ENCODE measurements at places on chromosomes 2 and 18.

DNA sequence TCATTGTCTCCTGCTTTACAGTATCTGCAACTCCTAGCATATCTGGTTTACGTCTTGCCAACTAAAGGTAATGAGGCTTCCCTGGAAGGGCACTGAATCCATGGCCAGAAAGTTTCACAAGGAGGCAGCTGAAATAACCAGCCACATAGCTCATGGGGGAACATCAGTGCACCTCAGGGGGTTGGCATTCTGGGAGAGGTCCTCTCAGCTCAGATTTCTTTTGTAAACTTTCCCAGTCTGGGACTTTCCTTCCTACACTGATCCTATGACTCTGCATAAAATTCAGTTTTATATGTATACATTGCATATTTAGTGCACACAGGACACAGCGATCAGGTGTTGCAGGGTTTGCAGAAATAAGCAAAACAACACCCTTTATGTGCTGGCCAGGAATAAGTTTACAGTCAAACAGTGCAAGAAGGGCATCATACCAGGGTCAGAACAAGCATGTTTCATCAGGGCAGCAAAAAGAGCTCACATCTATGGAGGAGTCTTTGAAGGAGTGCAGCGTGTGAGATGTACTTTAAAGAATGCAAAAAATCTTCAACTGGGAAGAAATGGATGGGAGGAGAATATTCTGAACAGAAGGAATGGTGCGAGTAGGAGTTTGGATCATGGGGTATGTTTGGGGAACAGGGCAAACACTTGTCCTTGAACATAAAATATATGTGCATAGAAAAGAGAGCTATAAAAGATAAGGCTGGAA lies 240.6 kb upstream of the RAB12 start:
- no peak for DNase-seq

- no peak for DNase-seq
Measured at GRCh38 chr18:6649421-6650126, 79.9 kb upstream of the ARHGAP28 start.

DNA sequence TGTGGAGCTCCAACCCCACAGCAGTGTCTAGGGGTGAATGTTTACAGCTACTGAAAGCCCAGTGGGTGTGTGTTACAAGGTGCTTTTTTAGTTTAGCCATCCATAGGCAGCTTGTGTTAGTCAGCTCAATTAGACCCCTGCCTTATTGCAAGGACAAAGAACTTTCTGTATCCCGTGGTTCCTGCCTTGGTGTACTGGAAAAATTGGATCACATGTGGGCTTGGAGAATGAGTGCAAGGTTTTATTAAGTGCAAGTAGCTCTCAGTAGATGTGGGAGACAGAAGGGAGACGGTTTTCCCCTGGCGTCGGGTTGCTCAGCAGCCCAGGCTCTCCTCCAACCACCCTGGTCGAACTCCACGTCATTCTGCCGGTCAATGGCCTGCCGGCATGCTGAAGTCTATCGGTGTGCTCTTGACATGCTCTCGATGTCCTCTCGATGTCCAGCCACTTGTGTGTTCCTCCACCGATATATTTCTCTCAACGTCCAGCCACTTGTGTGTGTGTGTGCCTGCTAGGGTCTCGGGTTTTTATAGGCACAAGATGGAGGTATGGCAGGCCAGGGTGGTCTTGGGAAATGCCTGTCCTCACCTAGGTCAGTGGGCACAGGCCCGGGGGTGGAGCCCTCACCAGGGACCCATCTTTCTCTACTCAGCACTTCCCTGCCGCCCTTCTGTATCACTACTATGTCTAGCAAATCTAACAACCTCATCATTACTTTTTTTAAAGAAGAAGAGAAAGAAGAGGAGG lies 13.8 kb downstream of the FANCL start:
- no peak for DNase-seq

DNA sequence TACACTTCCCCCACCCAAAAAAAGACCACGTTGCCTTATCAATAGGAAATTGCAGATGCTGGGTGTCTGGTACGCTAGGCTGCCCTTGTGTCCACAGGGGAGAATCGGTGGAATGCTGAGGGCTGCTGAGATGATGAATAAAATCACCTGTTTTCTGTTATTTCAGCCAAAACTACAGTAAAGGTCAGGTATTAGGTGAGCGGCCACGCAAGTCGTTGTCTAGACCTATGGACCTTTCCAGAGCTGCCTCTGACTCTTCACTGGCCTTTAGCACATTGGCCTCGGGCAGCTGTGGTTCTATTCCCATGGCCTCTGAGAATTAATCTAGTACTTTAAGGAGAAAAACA lies 89.6 kb downstream of the MTCL1 start:
- no peak for DNase-seq

GRCh38 chr18:35920623-35921022 lies 51.9 kb upstream of the RMP24 start:
- no peak for DNase-seq

DNA sequence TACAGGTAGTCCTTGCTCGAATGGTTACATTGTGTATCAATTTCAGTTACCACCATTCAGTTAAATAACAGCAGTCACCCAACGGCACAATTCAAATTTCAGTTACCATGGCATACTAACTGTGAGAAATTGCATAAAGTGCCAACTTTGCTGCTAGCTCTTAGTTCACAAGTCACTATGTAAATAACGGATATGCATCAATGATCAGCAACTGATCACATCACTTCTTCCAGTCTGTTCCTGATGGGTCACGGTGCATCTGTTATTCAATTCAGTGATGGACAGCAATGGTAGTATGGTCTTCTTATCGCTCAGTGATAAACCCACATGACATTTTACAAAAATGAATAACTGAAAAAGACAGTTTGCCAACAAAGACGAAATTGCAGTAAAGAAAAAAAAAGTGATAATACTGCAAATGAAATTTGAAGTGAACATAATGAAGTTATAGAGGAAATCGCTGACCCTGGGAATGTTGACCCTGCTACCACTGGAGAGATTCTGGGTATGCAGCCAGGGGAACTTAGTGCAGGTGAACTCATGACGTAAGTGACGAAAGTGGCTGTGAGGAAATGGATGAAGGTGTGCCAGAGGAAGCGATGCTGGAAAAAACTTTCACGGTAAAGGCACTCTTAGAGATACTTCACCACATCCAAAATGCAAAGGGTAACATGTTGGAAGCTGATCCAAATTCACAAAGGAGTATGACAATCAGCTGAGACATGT lies 25.9 kb upstream of the RAPGEF4 start:
- no peak for DNase-seq

GRCh38 chr2:132897111-132897510 lies 227.1 kb upstream of the LYPD1 start:
- DNase-seq: no peak

DNA sequence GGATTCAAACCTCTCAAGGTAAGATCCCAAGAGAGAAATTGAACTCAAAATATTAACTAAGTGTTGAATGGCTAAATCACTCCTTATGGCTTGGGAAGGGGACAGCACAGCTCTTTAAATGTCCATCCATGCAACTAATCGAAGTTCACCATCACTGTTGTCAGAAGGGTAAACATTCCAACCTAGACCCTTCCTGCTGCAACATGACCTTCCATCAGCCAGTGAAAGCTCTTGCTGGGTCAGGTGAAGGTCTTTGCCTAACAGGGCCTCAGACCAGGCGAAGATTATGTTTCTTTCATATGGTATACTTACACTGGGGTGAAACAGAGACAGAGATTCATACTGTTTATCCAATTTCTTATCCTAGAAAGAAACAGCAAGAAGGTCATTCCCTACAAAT lies 16.4 kb downstream of the IAH1 start:
- no peak for DNase-seq

- DNase-seq: peak; percentile 4
Measured at GRCh38 chr2:76958749-76959148, 563.4 kb downstream of the LRRTM4 start.

GRCh38 chr18:57837917-57838548 lies 34.9 kb upstream of the ATP8B1 start:
- no peak for DNase-seq

GRCh38 chr18:39302481-39302880 lies 1736.9 kb upstream of the CELF4 start:
- DNase-seq: no peak

- peak; percentile 91 for DNase-seq
Measured at GRCh38 chr18:26429535-26430226, 118.7 kb downstream of the KCTD1 start.

GRCh38 chr2:240465765-240466578 lies 30.5 kb downstream of the GPC1 start:
- DNase-seq: peak; percentile 6

- peak; percentile 47 for DNase-seq
Measured at GRCh38 chr2:74146929-74147726, 584 bp downstream of the BOLA3 start.

DNA sequence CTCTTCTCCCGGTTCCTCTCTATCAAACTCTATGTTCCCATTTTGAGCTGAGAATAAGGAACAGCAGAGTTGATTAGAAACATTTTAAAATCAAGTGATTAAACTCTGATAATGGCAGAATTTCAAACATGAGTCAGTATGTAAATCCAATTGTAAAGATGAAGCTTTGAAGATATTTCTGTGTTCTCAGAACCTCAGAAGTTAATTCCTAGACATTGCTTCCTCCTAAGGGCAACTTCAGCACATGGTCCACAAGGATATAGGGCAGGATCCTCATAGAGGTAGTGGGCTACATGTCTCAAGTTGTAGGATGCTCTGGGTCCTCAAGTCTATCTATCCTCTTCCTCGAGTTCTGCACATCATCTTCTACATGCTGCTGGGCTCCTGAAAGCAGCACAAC lies 46.3 kb downstream of the QPCT start:
- no peak for DNase-seq

DNA sequence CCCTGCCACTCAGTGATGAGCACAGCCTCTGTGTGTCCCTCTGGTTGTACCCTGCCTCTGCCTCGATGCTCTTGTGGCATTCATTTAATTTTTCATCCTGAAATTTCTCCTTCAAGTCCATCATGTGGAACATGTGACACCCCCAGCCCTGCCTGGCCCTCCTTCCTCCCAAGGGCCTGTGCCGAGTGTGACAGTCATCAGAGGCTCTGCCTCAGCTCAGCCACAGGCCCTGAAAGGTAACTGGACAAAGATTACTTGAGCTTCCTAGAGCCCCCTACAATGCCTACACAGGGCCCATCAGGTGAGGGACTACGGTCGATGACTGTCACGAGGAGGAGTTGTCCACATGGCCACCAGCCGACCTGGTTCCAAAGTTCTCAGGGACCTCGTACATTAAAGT lies 75.1 kb downstream of the C1QL2 start:
- no peak for DNase-seq

DNA sequence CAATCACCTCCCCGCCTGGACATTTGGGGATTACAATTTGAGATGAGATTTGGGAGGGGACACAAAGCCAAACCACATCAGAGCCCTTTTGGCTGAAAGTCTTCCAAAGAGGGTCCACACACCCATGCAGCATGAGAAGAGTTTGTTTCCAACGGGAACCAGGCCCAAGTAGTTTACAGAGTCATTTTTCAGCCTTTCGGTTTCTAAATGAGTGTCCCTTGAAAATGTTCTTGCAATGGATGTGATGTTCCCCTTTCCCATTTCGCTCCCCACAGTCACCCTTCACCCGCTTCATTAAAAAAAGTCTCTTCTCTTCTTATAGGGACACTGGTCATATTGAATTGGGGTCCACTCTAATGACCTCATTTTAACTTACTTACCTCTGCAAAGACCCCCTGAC lies 157.4 kb downstream of the ARL4C start:
- no peak for DNase-seq

GRCh38 chr2:25618676-25619075 lies 54.7 kb downstream of the DTNB start:
- peak; percentile 15 for DNase-seq

DNA sequence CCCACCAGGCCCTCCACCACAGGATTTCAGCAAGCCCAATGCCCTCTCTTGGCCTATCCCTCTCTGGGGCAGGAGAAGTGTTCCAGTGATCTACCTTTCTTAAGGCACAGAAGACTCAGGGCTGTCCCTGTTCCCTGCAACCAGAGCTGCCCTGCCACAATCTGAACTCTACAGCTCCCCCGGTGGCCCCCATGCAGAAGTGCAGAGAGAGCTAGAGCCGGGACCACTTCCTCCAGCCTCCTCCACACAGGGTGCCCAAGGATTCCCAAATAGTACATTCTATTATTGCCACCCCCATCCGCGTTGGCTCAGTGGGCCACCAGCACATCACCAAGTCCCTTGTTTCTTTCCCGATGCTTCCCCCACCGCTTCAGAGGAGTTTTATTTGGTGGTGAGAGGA lies 114.8 kb upstream of the PTPRM start:
- peak; percentile 79 for DNase-seq

GRCh38 chr18:10562773-10563160 lies 36.9 kb downstream of the NAPG start:
- DNase-seq: no peak

- no peak for DNase-seq
Measured at GRCh38 chr2:25098670-25099486, 57.0 kb downstream of the EFR3B start.

DNA sequence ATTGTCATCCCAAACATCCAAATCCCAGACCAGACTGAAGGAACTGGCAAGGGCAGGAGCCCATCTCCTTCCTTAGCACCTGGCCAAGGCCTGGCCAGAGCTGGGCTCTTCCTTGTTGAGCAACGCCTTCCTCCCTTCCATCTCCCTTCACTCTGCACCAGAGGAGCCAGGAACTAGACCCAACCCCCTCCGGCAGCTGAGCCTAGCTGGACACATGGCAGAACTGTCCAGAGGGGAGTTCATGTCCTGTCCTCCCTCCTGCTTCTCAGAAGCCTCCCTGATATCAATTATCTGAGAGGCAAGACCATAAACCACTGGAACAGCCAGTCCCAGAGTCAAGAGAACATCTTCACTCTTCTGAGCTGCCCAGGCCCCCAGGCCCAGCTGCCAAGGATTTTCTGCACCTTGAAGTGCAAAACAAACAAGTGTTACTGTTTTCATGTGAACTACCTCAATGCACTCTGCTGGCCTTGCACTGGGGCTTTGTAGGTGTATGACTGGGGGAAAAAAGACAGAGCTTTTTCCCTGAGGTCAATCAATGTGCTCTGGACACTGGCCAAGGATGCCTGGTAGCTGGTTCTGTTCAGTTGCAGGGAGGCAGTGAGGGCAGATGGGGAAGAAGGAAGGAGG lies 107.6 kb upstream of the MSH6 start:
- DNase-seq: no peak

DNA sequence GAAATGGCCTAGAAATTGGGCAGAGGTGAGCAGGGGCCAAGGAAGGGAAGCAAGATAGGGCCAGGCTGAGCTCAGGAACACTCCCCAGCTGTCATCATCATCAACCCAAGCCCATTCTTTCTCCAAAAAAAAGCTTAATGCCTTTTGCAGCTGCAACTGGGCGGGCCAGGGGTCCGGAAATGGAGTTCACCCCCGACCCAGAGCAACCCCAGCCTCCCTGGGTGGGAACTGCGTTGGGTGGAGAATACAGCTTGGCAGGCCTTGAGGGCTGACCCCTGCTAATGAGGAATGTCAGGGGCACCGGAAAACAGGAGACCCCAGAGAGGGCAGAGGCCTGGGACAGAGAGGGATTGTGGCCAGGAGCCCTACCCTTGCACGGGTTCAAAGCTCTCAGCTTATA lies 64.8 kb downstream of the TNS1 start:
- DNase-seq: no peak

GRCh38 chr2:24826773-24827145 lies 33.5 kb downstream of the CENPO start:
- no peak for DNase-seq
